ENCODE measurements at places on chromosomes 3 and 15.
A peak's percentile ranks its signal among the peaks of the same experiment; 100 is the strongest.

DNA sequence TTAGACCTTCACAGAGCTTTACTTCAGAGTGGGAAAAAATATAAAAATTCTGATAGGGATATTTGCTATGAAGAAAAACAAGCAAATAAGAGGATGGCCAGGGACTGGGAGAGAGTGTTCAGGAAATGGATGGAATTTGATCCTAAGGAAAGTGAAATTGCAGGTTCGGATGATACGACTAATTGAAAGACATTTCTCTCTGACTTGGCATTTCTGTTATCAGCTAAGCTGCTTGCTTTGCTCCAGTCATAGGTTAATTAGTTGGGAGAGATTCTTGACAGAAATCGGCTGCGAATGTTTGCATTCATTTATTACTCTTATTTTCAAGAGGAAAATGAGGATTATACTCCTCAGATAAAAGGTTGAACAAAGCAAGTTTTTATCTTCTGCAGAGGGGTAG is 808.7 kb upstream of the NECTIN3 start:
- no peak for DNase-seq

- no peak for DNase-seq
Observed at GRCh38 chr15:62409466-62409865, 244.4 kb upstream of the C2CD4B start.

DNA sequence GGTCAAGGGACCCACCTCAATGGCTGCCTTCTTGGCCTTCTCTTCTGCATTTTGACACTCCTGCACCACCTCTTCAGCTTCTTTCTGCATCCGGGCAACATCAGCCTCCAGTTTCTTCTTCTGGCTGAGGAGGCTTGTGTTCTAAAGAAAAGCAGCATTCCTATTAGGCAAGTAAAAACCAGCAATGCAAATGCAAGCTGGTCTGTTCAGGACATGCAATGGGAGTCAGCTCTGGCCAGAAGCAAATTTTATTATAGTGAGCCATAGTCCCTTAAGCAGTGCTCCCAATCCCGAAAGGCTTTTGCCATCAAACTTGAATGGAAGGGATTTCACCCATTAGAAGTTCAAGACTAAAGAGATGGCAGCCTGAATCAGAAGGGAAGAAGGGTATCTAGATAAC is 97.7 kb downstream of the HHLA2 start:
- DNase-seq = no peak

- DNase-seq = peak; percentile 69
Observed at GRCh38 chr3:52339612-52340011, 23.5 kb downstream of the DNAH1 start.

- DNase-seq = no peak
Observed at GRCh38 chr3:132245552-132246142, 71.6 kb upstream of the ACP3 start.

GRCh38 chr3:138974462-138974861 is 27.4 kb downstream of the FOXL2NB start:
- DNase-seq = no peak

All from fibroblast of skin of left quadriceps (primary cell).